ENCODE measurements at places on chromosomes 6 and 20.

DNA sequence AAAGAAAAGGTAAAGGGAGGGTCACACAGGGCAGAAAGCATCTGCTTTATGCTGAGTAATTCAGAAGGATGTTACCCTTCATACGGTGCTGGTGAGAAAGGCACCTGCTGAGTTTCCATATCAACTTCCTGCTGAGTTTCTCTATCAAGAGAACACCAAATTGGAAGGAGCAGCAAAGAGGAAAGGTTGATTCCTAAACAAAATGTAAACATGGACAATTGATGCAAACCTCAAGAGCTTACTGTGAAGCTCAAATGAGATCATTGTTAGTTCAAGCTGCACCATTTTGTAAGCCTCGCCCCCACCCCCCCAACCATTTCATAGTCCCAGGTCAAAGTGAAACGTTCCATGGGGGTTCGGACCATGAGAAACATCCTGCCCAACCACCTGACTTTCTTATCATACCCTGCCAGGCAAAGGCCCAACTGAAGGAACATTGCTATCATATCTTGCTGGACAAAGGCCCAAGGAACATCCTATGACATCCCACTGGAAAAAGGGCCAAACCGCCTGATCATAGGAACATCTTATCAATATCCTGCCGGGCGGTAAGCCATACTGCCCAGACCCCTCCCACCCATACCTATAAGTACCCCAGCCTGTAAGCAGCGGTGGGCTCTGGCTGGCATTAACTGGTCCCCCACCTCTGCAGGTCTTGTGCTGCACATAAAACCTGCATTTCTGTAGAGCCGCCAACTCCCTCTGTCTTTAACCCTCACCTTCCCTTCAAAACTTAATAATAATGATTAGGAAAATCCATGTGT, 171.6 kb downstream of the UBE3D start:
- no peak for DNase-seq

DNA sequence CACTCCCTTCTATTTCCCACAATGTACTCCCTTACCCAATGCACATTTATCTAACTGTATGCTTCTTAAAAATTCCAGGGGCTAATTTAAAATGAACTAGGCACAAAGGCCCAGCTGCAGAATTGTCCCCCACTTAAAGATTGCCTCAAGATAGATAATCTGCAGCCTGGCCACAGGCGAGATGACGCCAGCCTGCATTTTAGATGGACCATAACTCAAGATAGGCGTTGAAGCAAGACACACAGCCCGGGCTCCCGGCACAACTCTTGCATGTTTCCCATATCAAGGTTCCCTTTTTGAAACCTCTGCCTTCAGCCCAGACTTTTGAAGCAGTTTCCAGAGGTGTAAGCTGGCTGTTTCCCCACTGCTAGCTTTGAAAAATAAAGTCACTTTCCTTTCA, 3.2 kb upstream of the REPS1 start:
- no peak for DNase-seq

DNA sequence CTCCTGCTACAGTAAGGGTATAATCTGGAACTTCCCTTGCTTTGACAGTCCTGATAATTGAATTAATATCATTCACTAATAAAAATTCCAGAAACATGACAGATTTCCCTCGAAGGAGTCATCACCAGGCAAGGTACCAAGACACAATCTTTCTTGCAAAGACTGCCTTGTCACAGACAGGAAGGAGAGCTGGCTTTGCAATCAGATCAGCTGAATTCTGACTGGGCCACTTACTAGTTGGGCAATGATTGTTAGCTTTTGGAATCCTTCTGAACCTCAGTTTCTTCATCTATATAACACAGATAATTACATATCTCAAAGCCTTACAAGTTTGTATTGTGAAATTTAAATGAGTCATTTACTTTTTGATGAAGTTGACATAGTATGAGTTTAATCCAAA, 344.2 kb downstream of the RFPL4B start:
- no peak for DNase-seq

- no peak for DNase-seq
Measured at GRCh38 chr20:51594236-51595057, 51.9 kb upstream of the NFATC2 start.

GRCh38 chr6:165630544-165630953, 32.5 kb downstream of the PDE10A start:
- DNase-seq, result no peak

- no peak for DNase-seq
Measured at GRCh38 chr6:135617222-135617621, 119.7 kb upstream of the AHI1 start.

DNA sequence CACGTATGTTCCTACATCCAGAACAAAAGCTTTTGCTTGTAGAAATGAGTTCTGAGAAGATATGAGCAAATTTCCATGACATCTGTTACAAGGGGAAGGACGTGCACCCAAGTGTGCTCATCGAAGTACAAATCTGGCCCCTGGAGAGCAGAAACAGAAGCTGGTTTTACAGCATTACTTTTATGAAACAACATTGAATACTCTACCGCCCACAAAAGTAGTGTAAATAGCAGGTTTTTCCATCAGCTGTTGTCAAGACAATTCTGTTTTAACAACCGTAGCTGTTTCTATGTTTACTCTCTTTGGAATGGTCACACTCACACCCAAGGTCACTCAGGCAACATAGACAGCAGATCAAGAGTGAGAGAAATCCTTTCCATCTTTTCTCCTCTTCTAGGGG, 114.2 kb upstream of the SSTR4 start:
- no peak for DNase-seq

DNA sequence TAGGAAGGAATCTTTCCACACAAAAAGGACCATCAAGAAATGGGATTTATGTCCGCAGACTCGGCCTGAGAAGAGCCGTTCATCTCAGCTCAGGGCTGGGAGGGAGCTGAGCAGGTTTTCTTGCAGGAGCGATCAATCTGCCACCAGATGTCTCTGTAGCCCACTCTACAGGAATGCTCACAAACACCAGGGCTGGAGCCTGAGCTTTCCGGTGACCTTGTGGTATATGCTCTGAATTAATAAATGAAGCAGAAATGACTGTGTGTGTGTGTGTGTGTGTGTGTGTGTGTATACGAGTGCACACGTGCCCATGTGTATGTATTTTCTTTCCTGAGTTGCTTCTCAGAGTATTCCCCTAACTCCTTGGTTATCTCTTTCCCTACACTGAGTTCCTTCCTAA, 12.0 kb downstream of the CD83 start:
- peak; percentile 43 for DNase-seq

DNA sequence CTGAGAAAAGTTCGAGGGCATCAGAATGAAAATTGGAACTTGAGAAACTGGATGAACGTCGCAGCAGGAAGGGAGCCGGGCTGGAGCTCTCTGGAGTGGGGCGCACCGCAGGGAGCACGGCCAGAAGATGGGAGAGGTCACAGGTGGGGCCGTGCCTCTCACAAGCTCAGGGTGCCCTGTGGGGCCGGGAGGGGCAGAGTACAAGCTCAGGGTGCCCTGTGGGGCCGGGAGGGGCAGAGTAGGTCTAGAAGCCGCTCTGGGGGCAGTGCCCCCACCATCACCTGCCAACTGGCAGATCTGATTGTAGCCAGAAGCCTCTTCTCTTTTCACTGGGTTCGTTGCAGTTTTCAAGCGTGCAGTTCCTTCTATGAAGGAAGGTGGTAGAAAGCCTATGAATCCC, 61.1 kb upstream of the SNX9 start:
- DNase-seq, result no peak

GRCh38 chr6:44096612-44097011, 30.6 kb downstream of the MRPL14 start:
- peak; percentile 69 for DNase-seq

Measured in ovary (tissue), 10 donors.